Stimulated activated effector memory CD8-positive, alpha-beta T cell treated with anti-CD3 and anti-CD28 coated beads, Interleukin-12 subunit alpha, Interleukin-12 subunit beta, amount 100 ng/mL, for 72 hours (primary cell): ENCODE measurements at places on chromosomes 16 and 17.

- no peak for DNase-seq
Observed at GRCh38 chr17:17741349-17742023, 60.2 kb downstream of the RAI1 start.

DNA sequence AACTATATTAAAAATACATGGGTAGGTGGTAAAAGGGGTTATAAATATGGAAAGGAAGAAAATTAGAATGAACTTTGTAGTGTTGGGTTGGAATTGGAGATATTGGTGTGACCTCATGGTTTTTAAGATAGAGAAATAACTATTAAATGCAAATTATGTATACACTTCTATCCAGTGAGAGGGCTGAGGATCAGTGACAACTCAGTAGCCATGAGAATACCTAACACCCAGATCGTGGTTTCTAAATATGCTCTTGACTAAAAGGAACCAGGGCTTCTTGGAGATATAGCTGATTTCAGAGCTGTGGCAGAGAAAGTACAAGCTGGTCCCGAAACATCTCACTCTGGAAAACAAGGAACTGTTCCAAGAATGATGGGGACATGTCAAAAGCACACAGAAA lies 44.4 kb downstream of the SLC6A4 start:
- DNase-seq = no peak

GRCh38 chr17:76243826-76244679 lies 3.8 kb upstream of the RNF157 start:
- no peak for DNase-seq

DNA sequence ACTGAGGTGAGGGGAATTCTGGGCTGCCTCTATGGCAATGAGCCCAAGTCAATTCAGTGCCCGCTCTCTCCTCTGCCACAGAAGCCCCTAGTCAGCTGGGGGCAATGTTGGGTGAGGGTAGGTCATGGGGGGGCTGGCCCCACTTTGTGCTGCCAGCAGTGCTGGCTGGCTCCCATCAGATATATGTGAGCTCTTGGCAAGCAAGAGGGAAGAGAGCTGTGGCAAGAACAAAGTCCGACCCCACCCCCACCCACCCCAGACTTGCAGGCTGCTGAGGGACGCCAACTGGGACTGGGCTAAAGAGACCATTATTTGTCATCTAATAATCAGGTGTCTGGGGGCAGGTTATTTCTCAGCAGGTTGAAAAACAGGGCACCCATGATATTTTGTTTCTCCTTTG lies 89.4 kb downstream of the YPEL2 start:
- DNase-seq = no peak

DNA sequence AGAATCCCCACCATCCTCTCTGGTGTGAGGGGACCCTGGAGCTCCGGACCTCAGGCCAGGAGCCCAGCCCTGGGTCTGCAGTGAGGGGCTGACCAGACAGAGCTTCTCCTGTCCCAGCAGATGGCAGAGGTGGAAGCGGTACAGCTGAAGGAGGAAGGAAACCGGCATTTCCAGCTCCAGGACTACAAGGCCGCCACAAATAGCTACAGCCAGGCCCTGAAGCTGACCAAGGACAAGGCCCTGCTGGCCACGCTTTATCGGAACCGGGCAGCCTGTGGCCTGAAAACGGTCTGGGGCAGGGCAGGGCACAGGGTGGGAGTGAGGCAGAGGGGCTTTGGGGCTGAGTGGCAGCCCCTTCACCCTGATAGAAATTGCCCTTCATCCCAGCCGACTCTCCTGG lies 527 bp downstream of the UNC45B start:
- DNase-seq = no peak

DNA sequence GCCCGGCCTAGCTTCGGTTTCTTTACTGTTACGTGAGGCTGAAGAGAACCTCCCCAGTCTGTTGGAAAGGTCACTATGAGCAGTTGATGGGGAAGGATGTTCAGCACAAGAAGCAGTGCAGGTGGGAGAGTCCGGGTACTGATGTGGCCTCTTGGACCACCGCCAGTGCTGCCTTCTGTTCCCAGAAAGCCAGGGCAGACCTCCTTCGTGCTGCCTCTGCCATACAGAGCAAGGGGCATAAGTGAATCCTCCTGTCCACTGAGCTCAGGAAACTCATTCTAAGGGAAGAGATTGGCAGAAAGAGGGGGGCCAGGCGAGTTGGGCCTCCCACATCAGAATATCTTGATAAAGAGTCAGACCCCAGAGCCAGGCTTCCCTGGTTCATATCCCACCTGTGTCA lies 3.7 kb downstream of the PPP4C start:
- no peak for DNase-seq

DNA sequence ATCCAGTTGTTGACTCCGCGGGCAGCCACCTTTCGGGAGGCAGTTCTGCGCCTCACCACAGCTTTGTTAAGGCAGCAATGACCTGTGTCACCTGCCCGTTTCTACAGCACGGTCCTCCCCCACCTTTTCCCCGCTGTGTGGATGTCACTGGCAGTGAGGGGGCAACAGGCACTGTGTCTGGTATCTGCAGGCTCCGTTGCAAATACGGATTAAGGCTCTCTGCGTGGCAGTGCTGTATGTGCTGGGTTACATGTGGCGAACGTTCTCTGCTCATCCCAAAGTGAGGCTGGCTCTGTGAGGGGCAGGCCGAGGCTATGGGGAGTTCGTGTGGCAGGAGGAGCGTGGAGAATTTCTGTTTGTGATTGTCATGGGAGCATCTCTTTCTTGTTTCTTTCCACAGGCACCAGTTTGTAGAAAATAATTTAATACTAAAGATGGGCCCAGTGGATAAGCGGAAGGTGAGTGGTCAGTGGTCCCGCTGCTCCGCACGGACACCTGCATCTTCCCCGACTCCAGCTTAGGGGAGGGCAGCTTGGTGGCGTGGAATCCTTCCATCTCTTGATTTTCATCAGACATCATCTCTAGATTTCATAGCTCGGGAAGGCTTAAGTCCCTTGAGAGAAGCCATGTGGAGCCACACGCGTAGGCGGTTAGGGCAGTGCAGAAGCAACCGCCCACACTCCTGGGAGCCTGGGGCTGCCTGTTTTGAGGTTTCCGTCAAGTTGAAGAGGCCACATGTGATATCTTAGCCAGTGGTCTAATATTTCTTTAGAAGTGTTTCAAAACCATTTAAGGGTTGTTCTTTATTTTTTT lies 57.8 kb downstream of the PDPK1 start:
- no peak for DNase-seq

- no peak for DNase-seq
Observed at GRCh38 chr16:58280846-58281301, 14.0 kb downstream of the PRSS54 start.

DNA sequence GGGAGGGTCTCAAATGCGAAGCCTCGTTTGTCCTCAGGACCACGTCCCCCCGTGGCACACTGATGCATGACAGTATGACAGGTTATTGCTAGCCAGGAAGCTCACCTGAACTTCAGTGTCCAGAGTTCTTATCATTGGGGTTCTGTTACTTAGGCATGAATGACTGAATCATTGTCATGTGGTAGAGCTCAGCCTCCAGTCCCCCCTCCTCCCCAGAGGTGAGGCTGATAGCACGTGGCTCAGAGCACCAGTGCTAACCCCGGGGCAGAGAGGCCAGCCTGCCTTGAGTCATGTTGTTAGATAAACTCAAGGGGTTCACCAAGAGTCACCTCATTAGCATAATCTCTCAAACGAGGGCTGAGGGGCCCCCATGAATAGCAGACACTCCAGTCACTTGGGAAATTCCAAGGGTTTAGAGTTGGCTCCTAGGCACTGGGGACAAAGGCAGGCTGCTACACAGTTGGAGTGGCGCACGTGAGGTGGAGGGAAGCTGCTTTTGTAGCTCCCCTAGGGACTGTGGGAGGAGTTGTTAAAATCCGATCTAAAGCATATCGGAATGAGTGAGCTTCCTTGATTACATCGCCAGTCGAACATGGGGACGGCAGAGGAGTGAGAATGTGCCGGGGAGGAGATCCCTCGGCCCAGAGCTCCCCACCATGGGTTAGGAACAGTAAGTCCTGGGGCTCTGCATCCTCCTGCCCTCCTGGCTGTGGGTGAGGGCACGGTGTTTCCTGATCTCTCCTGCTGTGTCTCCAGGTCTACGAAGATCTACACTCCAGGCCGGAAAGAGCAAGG lies 18.2 kb downstream of the DHX38 start:
- DNase-seq = no peak

- DNase-seq = no peak
Observed at GRCh38 chr16:49608779-49609178, 235.2 kb downstream of the C16orf78 start.

DNA sequence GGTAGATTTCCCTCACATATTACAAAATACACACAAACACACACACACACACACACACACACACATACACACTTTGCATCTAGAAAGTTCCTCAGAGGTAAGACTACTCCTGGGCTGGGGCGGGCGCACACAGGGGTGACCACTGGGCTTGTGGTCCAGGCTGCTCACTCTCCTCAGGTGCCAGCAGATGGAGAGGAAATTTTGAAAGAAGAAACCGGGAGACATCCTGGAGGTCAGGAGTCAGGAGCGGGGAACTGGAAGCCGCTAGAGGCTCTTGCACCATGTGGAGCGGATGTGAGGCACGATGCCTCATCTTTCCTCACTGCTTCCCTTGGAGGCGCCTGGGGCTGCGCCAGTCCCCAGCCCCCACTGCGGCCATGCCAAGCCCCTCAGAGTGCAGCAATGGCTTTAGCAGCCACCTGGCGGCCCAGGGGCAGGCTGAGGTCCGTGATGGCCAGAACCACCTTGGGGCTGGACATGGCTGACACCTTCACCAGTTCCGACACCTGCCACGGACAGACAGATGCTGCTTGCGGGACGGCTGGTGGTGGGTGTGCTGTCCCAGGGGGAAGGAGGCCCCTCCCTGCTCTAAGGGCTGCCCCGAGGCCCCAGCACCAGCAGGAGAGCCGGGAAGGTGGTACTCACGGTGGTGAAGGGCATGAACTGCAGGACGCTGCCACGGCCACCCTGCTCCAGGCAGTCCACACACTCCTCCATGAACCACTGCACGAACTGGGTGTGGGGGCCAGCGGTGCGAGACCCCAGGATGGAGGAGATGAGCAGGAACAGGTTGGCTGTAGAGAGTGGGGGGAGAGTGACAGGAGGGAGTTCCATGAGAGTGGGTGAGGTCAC lies 4.1 kb downstream of the CSF3 start:
- DNase-seq = no peak

GRCh38 chr17:44830359-44831288 lies 537 bp upstream of the GJC1 start:
- DNase-seq = peak; percentile 53

GRCh38 chr16:30065943-30066760 lies 592 bp downstream of the ALDOA start:
- DNase-seq = no peak

DNA sequence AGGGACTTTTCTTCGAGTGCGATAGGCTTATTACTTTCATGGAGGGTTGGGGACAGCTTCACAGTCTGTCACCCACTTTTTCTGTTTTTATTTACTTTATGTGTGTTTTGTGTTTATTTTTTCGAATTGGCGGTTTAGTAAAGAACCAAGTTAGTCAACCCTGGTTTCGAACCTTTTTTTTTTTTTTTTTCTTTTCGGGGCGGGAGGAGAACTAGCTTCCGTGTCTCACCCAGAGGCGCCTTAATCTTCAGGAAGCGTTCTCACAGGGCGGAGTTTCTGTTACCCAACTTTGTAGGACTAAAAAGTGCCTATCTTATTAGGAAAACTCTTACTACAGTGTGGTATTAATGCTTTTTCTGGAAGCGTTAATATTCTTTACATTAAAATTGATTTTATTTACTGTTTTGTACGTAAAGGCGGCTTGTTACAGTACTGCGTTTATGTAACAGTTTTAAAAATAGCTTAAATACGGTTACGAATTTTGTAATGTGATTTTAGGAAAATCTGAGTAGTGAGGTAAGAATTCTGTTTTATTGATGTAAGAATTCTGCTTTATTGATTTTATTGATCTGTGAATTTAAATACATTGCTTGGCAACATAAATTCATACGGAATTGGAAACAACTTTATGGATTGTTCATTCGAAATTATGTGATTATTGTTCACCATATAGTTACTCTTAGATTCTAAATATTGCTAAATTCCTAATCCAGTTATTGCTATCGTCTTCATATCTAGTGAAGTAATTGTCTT lies 885 bp downstream of the ZNF207 start:
- peak; percentile 47 for DNase-seq
